ENCODE measurements at places on chromosomes 7 and 10. TPM values are rescaled to one million over a fixed set of nuclear protein-coding genes. Genes with fewer than 3 reads are reported as not detected.

Gene CDC14C
- total RNA-seq: not detected

GRCh38 chr7:96069401-96069800 is 252.5 kb downstream of the SLC25A13 start:
- no peaks in the 10 kb centered on the region for H3K27me3 ChIP-seq
- H3K4me3 ChIP-seq: no peak overlapping the region
- H3K4me1 ChIP-seq: no peaks in the 10 kb centered on the region
- no peaks in the 10 kb centered on the region for H3K36me3 ChIP-seq

DNA sequence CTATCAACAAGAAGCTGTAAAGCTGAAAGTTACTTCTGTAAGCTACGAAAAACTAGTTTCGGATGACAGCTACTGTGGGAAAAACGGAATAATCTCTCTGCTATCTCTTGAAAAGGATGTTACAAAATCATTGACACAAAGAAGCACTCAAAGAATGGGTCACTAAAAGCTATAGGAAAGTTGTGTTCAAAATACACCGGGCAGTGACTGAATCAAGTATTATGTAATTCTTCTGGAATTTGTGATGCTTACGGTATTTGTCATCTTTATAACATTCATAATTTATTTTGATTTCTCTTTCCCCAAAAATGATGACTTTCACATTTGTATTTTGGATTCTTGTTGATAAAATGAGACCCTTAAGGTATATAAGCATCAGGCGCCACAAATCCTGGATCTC is 112.1 kb upstream of the KLF6 start:
- H3K36me3 ChIP-seq: no peaks in the 10 kb centered on the region
- no peak overlapping the region for H3K27ac ChIP-seq
- no peak for DNase-seq
- H3K27me3 ChIP-seq: no peaks in the 10 kb centered on the region
- H3K4me1 ChIP-seq: peaks cover 12% of the 10 kb centered on the region
- no peak overlapping the region for H3K4me3 ChIP-seq

Gene GIMAP5
- 20.9 TPM for total RNA-seq

DNA sequence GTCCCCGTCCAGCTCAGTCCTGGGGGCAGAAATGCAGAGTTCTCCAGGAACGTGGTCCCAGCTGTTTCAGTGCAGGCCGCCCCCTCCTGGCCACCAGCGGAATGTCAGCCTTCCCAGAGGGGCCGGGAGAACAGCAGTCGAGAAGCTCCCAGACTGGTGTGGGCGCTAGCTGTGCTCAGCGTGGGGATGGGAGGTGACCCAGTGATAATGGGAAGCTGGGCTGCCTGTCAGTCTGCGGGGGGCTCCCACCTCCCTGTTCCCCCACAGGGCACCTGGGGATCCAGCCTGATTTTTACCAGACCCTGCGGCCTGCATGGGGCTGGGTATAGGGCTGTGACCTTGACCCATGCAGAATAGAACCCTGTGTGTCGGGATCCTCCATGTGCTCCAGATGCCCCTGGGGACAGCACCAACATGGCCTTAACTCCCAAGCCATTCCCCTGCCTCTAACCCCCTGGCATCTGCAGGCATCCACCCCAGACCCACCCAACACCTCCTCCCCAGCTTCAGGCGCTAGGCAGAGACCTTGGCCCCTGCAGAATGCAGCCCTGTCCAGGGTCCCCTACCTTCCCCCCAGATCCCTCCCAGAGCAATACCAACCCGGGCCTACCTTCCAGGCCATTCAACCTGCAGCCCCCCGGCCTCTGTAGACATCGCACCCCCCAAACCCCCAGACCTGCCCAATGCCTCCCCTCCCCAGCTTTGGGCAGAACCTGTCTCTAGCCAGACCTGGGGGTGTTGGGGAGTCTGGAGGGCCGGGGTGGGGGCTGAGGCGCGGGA is 880 bp upstream of the ELN start:
- peak overlapping the region; percentile 42 for H3K4me3 ChIP-seq
- no peaks in the 10 kb centered on the region for H3K36me3 ChIP-seq
- DNase-seq: peak; percentile 77
- H3K4me1 ChIP-seq: peaks cover 35% of the 10 kb centered on the region
- peak overlapping the region; percentile 80 for H3K27ac ChIP-seq

- H3K27ac ChIP-seq: no peak overlapping the region
- peaks cover 9% of the 10 kb centered on the region for H3K4me1 ChIP-seq
- H3K4me3 ChIP-seq: no peak overlapping the region
- no peaks in the 10 kb centered on the region for H3K27me3 ChIP-seq
- no peaks in the 10 kb centered on the region for H3K36me3 ChIP-seq
- no peak for DNase-seq
These were observed 138.0 kb downstream of the LHPP start for GRCh38 chr10:124599588-124600050.

DNA sequence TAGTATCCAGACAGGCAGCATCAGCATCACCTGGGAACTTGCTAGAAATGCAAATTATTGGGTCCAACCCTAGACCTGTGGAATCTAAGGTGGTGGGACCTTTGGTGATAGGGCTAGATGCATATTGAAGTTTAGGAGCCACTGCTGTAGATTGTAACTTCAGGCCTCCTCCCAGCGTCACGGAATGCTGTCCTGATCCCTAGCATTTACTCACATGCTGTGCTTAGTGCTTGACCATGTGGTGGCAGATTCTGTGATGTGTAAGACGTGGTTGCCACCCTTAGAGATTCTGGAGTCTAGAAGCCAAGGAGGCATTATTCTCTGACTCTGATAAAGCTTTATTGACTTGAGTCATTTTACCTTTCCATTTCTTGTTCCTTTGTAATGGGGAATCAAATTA is 13.5 kb downstream of the AHR start:
- DNase-seq: no peak
- H3K4me1 ChIP-seq: peaks cover 37% of the 10 kb centered on the region
- H3K4me3 ChIP-seq: no peak overlapping the region
- peak overlapping the region; percentile 31 for H3K27ac ChIP-seq

Gene NPC1L1
- not detected for total RNA-seq

Gene UCMA
- not detected for total RNA-seq

- H3K27ac ChIP-seq: peak overlapping the region; percentile 57
- no peaks in the 10 kb centered on the region for H3K36me3 ChIP-seq
- no peak for DNase-seq
- H3K4me1 ChIP-seq: peaks cover 36% of the 10 kb centered on the region
- no peak overlapping the region for H3K4me3 ChIP-seq
These were observed 43.2 kb downstream of the CCNY start for GRCh38 chr10:35379226-35380137.

DNA sequence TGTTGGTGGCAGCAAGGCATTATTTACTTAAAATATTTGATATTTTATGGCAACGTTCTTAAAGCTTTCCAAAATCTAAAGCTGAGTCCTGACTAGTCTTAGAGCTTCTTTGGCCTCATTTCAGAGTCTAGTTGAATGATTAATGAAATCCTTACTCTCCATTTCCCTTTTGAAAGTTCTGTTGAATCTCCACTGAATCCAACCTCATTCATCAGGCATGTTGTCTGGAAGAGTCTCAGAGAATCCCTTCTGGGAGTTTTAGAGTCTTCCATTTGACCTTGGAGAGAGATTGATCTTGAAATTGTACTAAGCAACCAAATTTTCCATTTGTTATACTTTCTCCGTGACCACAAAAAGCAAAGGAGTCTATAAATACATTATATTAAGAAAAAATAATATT is 198.5 kb upstream of the TMEM196 start:
- H3K27ac ChIP-seq: no peak overlapping the region
- DNase-seq: no peak
- no peaks in the 10 kb centered on the region for H3K27me3 ChIP-seq
- H3K4me3 ChIP-seq: no peak overlapping the region

GRCh38 chr7:16027396-16027795 is 340.9 kb upstream of the MEOX2 start:
- H3K27me3 ChIP-seq: no peaks in the 10 kb centered on the region
- no peaks in the 10 kb centered on the region for H3K4me1 ChIP-seq
- H3K4me3 ChIP-seq: no peak overlapping the region
- no peaks in the 10 kb centered on the region for H3K36me3 ChIP-seq

Gene CUBN
- total RNA-seq: 8.7 TPM

DNA sequence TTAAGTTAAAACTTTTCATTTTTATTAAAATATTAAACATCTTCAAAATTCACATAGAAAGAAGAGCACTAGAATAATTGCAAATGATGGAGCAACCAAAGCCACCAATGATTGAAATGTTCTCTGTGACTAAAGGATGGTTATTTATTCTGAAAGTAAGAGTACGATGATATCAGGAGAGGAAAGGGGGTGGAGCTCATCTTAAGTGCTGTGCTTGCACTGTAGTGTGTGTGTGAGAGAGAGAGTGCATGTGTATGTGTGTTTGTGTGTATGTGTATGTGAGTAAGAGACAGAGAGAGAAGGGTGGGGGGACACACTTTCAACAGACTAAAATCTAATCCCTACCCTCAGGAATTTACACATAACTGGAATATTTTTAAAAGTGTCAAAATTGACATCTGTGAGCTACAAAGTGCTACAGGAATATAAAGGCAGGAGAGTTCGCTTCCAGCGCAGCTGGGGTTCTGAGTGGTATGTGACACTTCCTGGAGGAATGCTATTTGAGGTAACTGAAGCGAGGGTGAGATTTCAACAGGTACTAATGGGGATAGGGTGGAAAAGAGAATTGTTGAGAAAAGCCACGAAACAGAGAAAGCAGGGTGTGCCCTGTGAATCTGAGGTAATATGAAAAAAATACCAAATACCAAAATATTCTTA is 57.2 kb upstream of the SMNDC1 start:
- no peaks in the 10 kb centered on the region for H3K36me3 ChIP-seq
- H3K27me3 ChIP-seq: no peaks in the 10 kb centered on the region
- H3K27ac ChIP-seq: no peak overlapping the region
- peaks cover 10% of the 10 kb centered on the region for H3K4me1 ChIP-seq
- DNase-seq: no peak

Gene GPRIN2
- 27.8 TPM for total RNA-seq

DNA sequence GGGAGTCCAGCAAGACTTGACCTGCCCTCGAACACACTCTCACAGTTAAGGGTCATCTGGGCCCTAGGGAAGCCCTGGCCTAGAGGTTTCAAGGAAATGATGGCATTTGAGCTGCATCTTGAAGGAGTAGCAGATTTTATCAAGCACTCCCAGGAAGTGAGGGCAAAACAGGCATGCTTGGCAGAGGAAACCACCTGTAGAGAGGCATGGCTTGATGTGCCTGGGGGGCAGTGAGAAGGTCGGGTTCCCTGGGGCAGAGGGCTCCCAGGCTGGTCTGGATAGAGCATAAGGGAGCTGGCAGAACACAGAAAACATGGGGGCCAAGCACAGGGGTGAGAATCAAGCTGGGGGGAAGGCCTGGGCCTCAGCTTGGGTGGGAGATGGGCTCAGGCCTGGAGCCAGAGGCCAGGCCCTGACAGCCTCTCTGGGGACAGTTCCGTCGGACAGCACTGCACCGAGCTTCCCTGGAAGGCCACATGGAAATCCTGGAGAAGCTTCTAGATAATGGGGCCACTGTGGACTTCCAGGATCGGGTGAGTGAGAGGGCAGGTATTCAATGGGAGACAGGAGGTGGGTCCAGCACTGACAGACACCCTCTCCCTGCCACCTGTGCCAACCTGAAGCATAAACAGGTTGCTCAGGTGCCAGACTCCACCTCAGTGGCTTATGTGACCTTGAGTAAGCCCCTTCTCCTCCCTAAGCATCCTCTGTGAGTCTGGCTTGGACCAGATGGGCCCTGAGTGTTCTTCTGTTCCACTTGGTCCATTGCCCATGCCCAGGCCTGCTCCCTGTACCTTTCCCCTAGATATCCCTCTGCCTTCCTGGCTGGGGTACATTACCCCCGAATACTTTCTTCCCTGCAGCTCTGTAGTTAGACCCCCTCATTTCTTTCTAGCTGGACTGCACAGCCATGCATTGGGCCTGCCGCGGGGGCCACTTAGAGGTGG is 3.5 kb upstream of the HOGA1 start:
- no peak for DNase-seq
- no peaks in the 10 kb centered on the region for H3K36me3 ChIP-seq
- no peaks in the 10 kb centered on the region for H3K4me1 ChIP-seq
- H3K27me3 ChIP-seq: peaks cover 14% of the 10 kb centered on the region
- H3K4me3 ChIP-seq: no peak overlapping the region

Gene EBF3
- total RNA-seq: 7.3 TPM

DNA sequence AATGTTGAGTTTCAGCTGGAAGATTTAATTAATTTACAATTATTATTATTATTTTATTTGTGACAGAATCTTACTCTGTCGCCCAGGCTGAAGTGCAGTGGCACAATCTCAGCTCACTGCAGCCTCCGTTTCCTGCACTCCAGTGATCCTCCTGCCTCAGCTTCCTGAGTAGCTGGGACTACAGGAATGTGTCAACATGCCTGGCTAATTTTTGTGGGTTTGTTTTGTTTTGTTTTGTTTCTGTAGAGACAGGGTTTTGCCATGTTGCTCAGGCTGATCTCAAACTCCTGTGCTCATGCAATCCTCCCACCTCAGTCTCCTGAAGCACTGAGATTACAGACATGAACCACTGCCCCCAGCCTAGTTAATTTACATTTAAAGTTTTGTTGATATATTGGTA is 93.8 kb upstream of the MEOX2 start:
- H3K36me3 ChIP-seq: no peaks in the 10 kb centered on the region
- no peak for DNase-seq
- no peak overlapping the region for H3K27ac ChIP-seq
- H3K4me1 ChIP-seq: no peaks in the 10 kb centered on the region
- H3K27me3 ChIP-seq: no peaks in the 10 kb centered on the region

Gene PFKP
- total RNA-seq: 67.7 TPM

DNA sequence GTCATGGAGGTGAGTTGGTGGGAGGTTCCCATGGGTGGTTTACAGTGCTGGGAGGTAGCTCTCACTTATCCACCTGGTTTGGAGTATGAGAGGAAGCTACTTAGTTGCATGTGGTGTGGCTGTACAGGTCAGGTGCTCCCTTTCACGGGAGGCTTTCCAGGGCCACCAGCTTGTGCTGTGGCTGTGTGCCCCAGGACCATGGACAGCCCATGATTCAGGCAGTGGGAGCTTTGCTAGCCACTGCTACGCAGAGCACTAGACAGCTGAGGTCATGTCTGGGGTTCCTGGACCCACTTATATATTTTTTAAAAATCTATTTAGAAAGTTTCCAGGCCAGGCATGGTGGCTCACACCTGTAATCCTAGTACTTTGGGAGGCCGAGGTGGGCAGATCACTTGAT is 42.5 kb upstream of the KCNMA1 start:
- H3K4me3 ChIP-seq: no peak overlapping the region
- DNase-seq: no peak
- H3K27ac ChIP-seq: no peak overlapping the region
- no peaks in the 10 kb centered on the region for H3K27me3 ChIP-seq

- H3K4me3 ChIP-seq: no peak overlapping the region
- no peaks in the 10 kb centered on the region for H3K27me3 ChIP-seq
- no peaks in the 10 kb centered on the region for H3K36me3 ChIP-seq
- H3K27ac ChIP-seq: no peak overlapping the region
- no peak for DNase-seq
These were observed 96.5 kb downstream of the ARMH3 start for GRCh38 chr10:101959346-101959916.

- no peak overlapping the region for H3K4me3 ChIP-seq
- H3K36me3 ChIP-seq: no peaks in the 10 kb centered on the region
- H3K27me3 ChIP-seq: no peaks in the 10 kb centered on the region
- no peaks in the 10 kb centered on the region for H3K4me1 ChIP-seq
- no peak for DNase-seq
- H3K27ac ChIP-seq: no peak overlapping the region
These were observed 85.5 kb downstream of the PARD3 start for GRCh38 chr10:34729619-34730018.
